ENCODE measurements at places on chromosomes 7 and 10.
A peak's percentile ranks its signal among the peaks of the same experiment; 100 is the strongest.

- no peak overlapping the region for H3K27ac ChIP-seq
- no peaks in the 10 kb centered on the region for H3K27me3 ChIP-seq
- no peak overlapping the region for H3K4me3 ChIP-seq
- no peaks in the 10 kb centered on the region for H3K36me3 ChIP-seq
- DNase-seq, result no peak
These were observed 5.5 kb upstream of the STN1 start for GRCh38 chr10:103923502-103923901.

DNA sequence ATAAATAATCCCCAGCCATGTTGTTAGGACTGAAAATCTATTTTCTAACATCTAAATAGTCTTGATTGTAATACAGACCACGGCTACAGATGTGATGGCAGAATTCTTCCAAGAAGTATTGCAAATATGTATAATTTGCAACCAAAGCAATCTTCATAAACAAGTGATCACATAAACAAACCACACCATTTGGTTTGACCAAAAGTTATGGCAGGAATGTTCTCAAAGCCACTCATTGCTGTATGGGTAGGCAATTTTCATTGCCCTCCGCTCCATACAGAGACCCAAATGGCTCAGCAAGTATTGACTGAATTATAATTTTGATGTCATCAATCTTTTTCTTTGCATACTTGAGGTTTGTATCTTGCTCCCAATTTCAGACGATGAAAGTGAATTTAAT, 19.0 kb upstream of the RHOBTB1 start:
- DNase-seq, result no peak
- H3K4me1 ChIP-seq, result no peaks in the 10 kb centered on the region
- no peaks in the 10 kb centered on the region for H3K36me3 ChIP-seq
- H3K27me3 ChIP-seq, result no peaks in the 10 kb centered on the region

GRCh38 chr10:1264001-1264400, 207.8 kb downstream of the WDR37 start:
- no peaks in the 10 kb centered on the region for H3K36me3 ChIP-seq
- DNase-seq, result no peak
- H3K4me1 ChIP-seq, result no peaks in the 10 kb centered on the region
- no peak overlapping the region for H3K4me3 ChIP-seq
- no peak overlapping the region for H3K27ac ChIP-seq

DNA sequence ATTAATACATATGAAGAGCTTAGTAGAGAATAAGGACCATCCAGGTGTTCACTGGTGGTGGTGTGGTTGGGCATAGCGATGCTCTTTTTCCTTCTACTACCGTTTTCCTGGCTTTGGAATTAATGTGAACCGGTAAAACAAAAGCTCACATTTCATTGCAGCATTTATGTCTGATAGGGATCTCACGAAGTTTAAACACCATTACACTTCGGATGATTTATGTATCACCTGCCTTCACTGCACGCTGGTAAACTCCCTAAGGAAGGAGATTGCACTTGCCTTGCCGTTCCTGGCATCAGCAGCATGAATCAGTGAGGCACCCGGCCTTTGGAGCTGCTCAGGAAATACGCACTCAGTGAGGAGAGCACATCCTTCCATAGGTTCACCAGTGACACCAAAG, 47.5 kb downstream of the WIPF3 start:
- peaks cover 57% of the 10 kb centered on the region for H3K4me1 ChIP-seq
- peak; percentile 59 for DNase-seq
- H3K27ac ChIP-seq, result peak overlapping the region; percentile 71
- H3K4me3 ChIP-seq, result no peak overlapping the region
- no peaks in the 10 kb centered on the region for H3K36me3 ChIP-seq

GRCh38 chr10:62354916-62355315, 19.3 kb upstream of the ZNF365 start:
- no peaks in the 10 kb centered on the region for H3K27me3 ChIP-seq
- H3K4me3 ChIP-seq, result no peak overlapping the region
- no peak for DNase-seq
- H3K4me1 ChIP-seq, result no peaks in the 10 kb centered on the region
- no peaks in the 10 kb centered on the region for H3K36me3 ChIP-seq

GRCh38 chr10:1939016-1939415, 201.7 kb upstream of the ADARB2 start:
- no peak for DNase-seq
- H3K4me1 ChIP-seq, result no peaks in the 10 kb centered on the region
- no peaks in the 10 kb centered on the region for H3K27me3 ChIP-seq
- no peaks in the 10 kb centered on the region for H3K36me3 ChIP-seq
- H3K4me3 ChIP-seq, result no peak overlapping the region

- H3K4me1 ChIP-seq, result peaks cover 34% of the 10 kb centered on the region
- H3K27ac ChIP-seq, result peak overlapping the region; percentile 70
- DNase-seq, result peak; percentile 61
- no peaks in the 10 kb centered on the region for H3K36me3 ChIP-seq
These were observed 29.9 kb downstream of the LRRC20 start for GRCh38 chr10:70352401-70353097.

DNA sequence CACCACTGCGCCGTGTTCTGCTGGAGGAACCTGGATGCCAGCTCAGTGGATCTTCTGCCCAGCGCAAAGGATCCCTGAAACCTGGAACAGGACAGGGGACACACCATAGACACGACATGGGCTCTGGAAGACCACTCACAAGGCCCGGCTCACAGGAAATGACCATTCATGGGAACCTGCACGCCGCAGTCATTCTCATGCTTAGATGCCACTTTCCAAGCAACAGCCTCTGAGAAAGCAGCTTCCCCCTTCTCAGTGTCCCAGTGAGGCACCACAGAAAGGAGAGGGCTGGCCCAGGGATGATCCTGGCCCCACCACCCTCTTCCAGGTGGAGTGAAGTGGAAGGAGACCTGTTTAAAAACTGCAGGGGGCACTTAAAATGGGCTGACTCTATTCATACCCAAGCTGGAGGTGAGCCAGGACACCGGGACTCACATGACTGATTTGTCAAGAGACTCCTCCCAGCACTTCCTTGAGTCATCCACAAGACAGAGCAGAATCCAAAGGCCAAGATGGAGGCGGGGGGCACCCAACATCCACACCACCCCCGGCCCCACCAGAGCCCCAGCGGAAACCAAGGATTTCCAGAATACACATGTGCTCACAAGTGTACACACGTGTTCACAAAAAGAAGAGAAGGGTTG, 11.2 kb downstream of the CTBP2 start:
- H3K27me3 ChIP-seq, result no peaks in the 10 kb centered on the region
- H3K36me3 ChIP-seq, result peaks cover 5% of the 10 kb centered on the region
- peak overlapping the region; percentile 83 for H3K27ac ChIP-seq
- H3K4me3 ChIP-seq, result no peak overlapping the region

DNA sequence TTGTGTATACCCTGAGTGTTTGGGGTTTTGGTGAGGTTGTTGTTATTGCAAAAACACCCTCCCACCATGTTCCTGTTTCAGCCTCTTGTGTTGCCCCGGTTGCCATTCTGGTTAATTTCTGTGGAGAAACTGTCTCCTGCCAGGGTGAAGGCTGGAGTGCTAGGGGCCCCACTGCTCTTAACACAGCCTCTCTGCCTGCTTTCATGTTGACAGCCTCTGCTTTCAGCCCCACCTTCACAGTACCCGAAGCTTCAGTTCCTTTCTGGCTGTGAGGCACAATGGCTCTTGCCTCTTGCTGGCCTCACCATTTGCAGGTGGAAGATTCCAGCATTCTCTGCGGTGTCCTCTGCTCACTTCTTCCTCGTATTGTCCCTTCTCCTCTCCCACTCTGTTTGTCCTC, 19.2 kb downstream of the SLC18A2 start:
- H3K4me1 ChIP-seq, result peaks cover 21% of the 10 kb centered on the region
- DNase-seq, result no peak
- H3K27me3 ChIP-seq, result peaks cover 11% of the 10 kb centered on the region

- H3K4me1 ChIP-seq, result no peaks in the 10 kb centered on the region
- DNase-seq, result no peak
- no peak overlapping the region for H3K27ac ChIP-seq
- H3K27me3 ChIP-seq, result no peaks in the 10 kb centered on the region
These were observed 254.0 kb downstream of the KLF6 start for GRCh38 chr10:3530783-3531645.

- H3K4me3 ChIP-seq, result no peak overlapping the region
- H3K36me3 ChIP-seq, result peaks cover 5% of the 10 kb centered on the region
- no peaks in the 10 kb centered on the region for H3K27me3 ChIP-seq
- peak; percentile 57 for DNase-seq
- no peak overlapping the region for H3K27ac ChIP-seq
These were observed 45.0 kb upstream of the AGBL3 start for GRCh38 chr7:134941185-134941900.

DNA sequence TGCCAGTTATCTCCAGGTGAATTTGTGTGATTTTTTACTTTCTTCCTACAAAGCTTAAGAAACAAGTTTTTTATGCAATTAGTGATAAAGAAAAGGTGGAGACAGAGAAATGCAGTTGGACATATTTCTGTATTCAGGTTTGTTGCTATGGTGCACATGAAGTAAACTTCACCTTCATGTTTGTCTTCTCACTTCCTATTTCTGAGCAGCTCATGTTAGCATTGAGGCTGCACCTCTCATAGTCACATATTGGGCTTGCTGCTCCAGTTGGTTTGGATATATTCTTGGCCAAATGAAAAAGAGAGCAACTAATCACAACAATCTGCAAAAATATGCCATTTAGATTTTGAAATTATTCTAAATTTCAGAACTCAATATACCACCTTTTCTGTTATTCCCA, 475.6 kb upstream of the ZWINT start:
- H3K36me3 ChIP-seq, result no peaks in the 10 kb centered on the region
- no peaks in the 10 kb centered on the region for H3K4me1 ChIP-seq
- no peak for DNase-seq
- H3K27ac ChIP-seq, result no peak overlapping the region
- no peak overlapping the region for H3K4me3 ChIP-seq
- H3K27me3 ChIP-seq, result no peaks in the 10 kb centered on the region

GRCh38 chr10:24381235-24382010, 172.5 kb downstream of the KIAA1217 start:
- H3K4me1 ChIP-seq, result peaks cover 17% of the 10 kb centered on the region
- H3K27me3 ChIP-seq, result no peaks in the 10 kb centered on the region
- H3K4me3 ChIP-seq, result no peak overlapping the region
- no peak overlapping the region for H3K27ac ChIP-seq
- H3K36me3 ChIP-seq, result peaks cover 21% of the 10 kb centered on the region

DNA sequence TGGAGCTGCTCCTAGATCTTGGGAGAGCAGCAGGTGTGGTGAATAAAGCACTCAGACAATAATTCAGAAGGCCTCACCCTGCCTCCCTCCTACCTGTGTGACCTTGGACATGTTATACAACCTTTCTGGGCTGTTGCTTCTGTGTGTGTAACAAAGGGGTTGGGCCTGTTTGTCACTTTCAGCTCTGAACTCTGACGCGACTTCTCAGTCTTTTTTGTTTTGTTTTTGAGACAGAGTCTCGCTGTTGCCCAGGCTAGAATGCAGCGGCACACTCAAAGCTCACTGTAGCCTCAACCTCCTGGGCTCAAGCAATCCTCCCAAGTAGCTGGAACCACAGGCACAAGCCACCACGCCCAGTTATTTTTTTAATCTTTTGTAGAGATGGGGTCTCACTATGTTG, 89.3 kb downstream of the DNMBP start:
- H3K36me3 ChIP-seq, result peaks cover 11% of the 10 kb centered on the region
- no peaks in the 10 kb centered on the region for H3K27me3 ChIP-seq
- H3K4me1 ChIP-seq, result peaks cover 19% of the 10 kb centered on the region
- H3K27ac ChIP-seq, result peak overlapping the region; percentile 6

DNA sequence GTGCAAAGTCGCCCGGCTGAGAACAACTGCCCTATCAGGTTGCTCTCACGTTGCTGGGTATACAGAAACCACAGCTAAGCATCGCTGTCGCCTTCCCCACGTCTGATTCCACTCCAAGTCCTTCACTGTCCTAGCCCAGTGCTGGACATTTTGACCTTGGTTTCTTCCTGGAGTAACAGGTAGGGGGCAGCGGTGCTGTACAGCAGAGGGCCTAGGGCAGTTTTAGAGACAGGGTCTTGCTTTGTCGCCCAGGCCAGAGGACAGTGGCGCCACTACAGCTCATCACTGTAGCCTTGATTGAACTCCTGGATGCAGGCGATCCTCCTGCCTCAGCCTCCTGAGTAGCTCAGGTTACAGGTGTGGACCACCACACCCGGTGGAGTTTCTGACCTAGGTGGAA, 2.6 kb downstream of the CLDN15 start:
- peak overlapping the region; percentile 3 for H3K4me3 ChIP-seq
- no peaks in the 10 kb centered on the region for H3K27me3 ChIP-seq
- peaks cover 18% of the 10 kb centered on the region for H3K36me3 ChIP-seq
- peak overlapping the region; percentile 57 for H3K27ac ChIP-seq
- no peak for DNase-seq

- no peak overlapping the region for H3K27ac ChIP-seq
- H3K27me3 ChIP-seq, result no peaks in the 10 kb centered on the region
- H3K4me3 ChIP-seq, result no peak overlapping the region
These were observed 49.3 kb upstream of the PLEKHA1 start for GRCh38 chr10:122325235-122325634.

- DNase-seq, result no peak
- no peak overlapping the region for H3K4me3 ChIP-seq
- no peaks in the 10 kb centered on the region for H3K27me3 ChIP-seq
- peaks cover 8% of the 10 kb centered on the region for H3K4me1 ChIP-seq
These were observed 33.5 kb upstream of the PDZD8 start for GRCh38 chr10:117408436-117409384.

DNA sequence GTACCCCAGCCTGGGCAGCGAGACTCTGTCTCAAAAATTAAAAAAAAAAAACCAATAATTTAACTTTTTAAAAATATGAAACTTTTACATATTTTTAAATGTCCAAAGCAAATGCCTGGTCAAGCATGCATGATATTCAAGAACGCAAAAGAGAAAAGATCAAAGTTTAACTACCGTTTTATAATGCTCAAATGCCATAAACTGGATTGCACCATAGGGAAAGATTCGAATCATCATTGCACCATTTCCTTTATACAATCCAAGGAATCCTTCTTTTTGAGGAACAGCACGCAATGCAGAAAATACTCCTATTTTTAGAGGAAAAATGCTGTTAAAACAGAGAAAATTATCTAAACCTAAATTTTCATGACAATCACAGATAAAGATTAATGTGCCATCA, 20.9 kb downstream of the SLC25A16 start:
- peaks cover 5% of the 10 kb centered on the region for H3K4me1 ChIP-seq
- no peaks in the 10 kb centered on the region for H3K27me3 ChIP-seq
- H3K27ac ChIP-seq, result peak overlapping the region; percentile 47

GRCh38 chr10:78286186-78286585, 252.5 kb downstream of the RPS24 start:
- no peaks in the 10 kb centered on the region for H3K36me3 ChIP-seq
- peaks cover 3% of the 10 kb centered on the region for H3K27me3 ChIP-seq
- H3K4me3 ChIP-seq, result no peak overlapping the region
- no peak overlapping the region for H3K27ac ChIP-seq
- DNase-seq, result no peak

Measured in large intestine (tissue), 12 donors.